ENCODE measurements at places on chromosomes 6 and 20.

DNA sequence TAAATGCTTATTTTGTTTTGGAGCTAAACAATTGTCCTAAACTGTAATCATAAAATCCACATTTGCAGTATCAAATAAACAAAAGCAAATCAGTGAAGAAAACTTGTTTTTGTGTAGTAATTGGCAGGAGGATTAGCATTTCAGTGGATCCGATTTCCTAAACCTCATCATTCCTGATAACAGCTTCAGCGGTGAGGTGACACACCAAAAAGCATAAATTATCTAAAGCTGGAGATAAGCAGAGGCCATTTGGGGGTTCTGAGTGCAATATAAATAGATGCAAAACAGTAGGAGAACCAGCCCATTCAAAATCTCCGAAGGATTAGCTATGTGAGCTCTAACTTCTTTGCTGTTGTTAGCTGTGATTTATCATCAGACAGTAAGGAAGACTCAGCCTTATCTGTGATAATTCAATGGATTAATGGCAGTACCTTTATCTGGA is 235.8 kb downstream of the EPHA7 start:
- DNase-seq: no peak

DNA sequence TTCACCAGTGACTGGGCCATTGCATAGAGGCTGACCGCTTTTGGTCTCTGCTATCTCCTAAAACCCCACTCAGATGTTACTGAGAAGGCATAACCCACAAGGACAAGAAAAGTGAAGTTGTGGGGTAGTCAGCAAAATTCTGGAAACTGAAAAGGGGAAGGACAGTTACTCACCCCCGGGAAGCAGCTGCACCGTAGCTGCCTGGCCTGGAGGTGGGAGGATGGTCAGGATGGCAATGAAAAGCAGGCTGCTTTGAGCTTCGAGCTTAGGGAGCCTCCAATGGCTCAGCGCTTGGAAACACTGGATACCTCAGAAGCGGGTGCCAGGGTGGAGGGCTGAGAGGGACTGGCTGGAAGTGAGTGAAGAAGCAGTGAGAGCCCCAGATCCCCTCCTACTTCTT is 56.0 kb downstream of the KCNK5 start:
- DNase-seq: peak; percentile 88

GRCh38 chr6:43669050-43669921 is 18.3 kb downstream of the MRPS18A start:
- peak; percentile 39 for DNase-seq

- DNase-seq: no peak
These were observed 8.1 kb upstream of the HSP90AB1 start for GRCh38 chr6:44238687-44239350.

DNA sequence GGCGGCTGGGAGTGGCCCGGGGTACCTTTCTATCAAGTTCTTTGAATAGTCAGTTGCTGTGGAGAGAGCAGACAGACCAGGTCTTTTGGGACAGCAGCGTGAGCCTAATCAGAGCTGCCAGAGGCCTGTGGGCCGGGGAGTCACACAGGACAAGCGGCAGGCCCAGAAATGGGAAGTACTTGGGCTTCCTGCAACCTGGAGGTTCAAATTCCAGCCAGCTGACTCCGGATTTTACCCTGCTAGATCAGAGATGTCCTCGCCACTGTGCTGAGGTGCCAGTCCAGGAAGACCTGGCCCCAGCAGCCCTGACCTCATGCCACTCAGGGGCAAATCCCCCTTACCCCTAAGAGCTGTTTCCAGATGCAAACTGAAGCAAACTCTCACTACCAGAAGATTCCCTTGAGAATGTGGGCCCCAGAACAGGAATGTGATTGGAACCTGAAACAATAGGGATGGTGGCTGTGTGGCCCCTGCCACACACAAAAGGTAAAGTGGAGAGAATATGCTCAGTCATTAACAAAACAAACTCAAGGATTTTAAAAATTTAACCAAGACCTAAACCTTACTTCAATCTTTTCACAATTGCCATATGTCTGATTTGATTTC is 9.7 kb downstream of the BEND3 start:
- DNase-seq: peak; percentile 35

- no peak for DNase-seq
These were observed 189.4 kb upstream of the ARID1B start for GRCh38 chr6:156587751-156588301.

- DNase-seq: no peak
These were observed 241.6 kb upstream of the SUPT3H start for GRCh38 chr6:45619211-45619760.

DNA sequence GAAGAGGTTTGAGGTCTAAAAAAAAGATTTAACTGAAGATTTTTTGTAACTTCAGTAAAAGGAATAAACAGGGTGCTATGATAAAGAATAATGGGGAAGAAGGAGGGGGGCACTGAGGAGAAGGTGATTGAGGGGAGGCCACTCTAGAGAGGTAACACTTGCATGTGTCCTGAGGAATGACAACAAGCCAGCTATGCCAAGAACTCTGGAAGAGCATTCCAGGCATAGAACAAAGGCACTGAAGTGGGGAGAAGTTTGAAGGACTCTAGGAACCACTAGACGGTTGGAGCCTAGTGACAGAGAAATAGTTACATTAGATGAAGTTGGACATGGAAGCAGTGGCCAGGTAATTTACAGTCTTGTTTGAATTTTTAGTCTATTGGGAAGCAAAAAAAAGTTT is 10.8 kb upstream of the SF3B5 start:
- no peak for DNase-seq

GRCh38 chr6:98635191-98635590 is 199.2 kb upstream of the POU3F2 start:
- no peak for DNase-seq

DNA sequence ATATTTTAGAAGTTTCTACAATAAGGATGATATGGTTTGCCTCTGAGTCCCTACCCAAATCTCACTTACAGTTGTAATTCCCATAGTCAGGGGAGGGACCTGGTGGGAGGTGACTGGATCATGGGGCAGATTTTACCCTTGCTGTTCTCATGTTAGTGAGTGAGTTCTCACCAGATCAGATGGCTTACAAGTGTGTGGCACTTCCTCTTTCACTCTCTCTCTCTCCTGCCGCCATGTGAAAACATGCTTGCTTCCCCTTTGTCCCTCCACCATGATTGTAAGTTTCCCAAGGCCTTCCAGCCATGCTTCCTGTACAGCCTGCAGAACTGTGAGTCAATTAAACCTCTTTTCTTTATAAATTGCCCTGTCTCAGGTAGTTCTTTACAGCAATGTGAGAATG is 527.5 kb upstream of the ID4 start:
- DNase-seq: no peak

GRCh38 chr6:16086965-16087364 is 41.9 kb upstream of the MYLIP start:
- no peak for DNase-seq

- peak; percentile 33 for DNase-seq
These were observed at the start of gene PACSIN1 for GRCh38 chr6:34465531-34466241. Gene PACSIN1 (plus strand): TSS chr6:34466076. CDS start chr6:34526306, 60,230 bp downstream.

DNA sequence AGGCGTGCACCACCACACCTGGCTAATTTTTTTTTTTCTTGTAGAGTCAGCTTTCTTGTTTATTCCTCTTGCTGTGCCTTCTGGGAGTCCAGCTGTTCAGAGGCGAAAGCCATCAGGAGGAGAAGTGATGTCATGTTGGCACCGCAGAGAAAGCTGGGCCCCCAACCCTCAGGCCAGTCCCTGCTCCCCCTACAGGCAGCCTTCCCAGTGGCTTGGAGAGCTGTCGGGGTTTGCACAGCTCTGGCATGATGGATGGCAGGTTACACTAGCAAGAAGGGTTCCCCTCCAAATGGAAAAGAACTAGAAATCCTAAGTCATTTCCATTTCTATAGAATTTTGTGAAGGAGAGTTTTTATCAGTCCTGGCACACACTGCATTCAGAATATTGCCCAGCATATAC is 72.6 kb downstream of the C6orf52 start:
- no peak for DNase-seq

- DNase-seq: no peak
These were observed 131.2 kb upstream of the RIN2 start for GRCh38 chr20:19626896-19627295.

DNA sequence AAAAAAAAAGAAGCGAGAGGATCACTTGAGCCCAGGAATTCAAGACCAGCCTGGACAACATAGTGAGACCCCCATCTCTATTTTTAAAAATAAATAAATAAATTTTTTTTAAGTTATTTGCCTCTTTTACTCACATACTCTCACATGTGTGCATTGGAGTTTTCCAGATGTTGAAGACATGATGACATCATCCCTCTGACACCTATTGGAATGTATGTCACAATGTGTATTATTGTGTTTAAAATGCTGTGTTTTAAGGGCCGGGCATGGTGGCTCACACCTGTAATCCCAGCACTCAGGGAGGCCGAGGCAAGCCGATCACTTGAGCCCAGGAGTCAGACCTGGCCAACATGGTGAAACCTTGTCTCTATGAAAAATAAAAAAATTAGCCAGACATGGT is 17.8 kb upstream of the BTN1A1 start:
- no peak for DNase-seq

- DNase-seq: no peak
These were observed 61.5 kb upstream of the VSTM2L start for GRCh38 chr20:37841389-37841788.

GRCh38 chr20:6959900-6960312 is 192.4 kb downstream of the BMP2 start:
- peak; percentile 2 for DNase-seq

DNA sequence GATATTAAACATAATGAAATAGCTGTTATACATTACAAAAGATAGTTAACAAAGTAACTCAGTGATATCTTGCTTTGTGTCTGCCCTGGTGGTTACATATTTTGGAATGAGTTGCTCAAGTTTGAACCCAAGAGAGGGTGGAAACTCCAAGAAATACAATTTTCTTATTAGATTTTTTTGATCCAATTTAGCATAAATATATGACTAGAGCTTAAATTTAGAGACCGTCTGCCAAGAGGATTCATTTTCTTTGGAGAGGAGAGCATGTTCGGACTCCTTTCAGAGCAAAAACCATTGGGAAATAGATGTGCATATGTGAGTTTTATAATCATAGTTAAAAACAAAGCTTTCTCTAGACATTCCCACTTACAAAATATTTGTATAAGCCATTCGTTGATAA is 353.4 kb downstream of the EPM2A start:
- DNase-seq: no peak

GRCh38 chr6:148375401-148375800 is 32.8 kb downstream of the SASH1 start:
- peak; percentile 58 for DNase-seq

DNA sequence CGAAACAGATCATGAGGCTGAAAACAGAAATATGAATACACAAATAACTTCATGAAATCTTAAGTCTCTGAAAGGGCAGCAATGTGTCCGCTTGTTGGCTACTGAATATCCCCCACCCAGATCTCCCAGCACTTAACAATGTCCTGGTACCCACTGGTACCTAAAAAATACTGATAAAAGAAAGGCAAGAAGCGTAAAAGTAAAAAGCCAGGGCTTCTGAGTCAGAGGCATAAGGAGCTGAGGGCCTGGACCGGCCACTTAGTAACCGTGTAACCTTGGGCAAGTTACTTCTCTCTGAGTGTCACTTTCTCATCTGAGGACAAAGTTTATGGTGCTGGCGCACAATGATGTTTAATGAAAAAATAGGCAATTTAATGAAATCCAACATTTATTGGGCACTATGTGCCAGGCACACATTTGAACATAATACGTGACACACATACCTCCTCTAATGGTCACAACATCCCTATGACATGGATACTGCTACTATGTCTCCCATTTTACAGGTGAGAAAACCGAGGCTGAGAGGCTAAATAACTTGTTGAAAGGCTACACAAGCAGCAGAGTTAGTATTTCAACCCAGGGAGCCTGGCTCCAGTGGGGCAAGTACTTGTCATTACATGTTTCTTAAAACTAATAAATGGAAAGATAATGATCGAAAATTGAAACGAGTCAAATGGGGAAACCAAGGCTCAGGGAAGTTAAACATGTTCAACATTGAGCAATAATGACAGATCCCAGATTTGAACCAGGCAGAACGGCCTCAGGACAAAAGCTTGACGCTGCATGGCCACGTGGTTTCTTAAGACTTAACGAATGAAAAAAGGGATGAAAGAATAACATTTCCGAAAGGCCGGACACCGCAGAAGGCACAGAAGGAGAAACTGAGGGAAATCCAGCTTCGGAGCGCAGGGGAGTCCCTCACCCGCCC is 828 bp downstream of the TP53RK start:
- peak; percentile 30 for DNase-seq

- DNase-seq: peak; percentile 86
These were observed 250.1 kb downstream of the ATXN1 start for GRCh38 chr6:16511040-16511660.

DNA sequence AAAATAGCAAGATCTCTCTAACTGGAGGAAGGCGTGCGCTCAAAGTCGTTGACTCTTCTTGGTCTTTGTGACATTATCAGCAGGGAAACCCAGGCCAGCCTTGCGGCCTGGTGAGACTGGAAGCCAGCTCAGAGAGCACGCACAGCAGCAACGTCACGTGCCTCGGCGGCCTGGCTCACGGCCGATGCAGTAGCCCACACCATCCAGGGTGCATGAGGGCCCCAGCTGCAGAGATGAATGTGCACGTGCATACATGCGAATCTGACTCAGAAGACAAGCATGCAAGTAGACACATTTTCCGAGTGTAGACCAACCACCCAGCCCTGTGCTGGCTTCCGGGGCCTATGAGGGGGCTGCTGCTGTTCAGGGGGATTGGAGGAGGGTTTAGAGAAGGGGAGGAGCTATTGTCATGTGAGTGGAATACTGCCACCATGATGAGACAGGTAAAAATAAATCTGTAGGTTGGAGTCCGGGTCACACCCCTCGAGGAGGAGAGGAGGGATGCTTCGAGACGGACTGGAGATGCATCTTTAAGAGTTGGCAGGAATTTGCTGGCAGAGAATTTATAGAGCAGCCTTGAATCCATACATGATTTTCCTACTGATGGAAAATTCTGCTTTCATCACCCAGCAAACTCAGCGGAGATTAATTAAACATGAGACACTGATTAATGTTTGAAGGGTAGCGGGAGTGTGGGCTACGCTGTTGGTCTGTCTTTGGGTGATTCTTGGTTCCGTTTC is 388.2 kb downstream of the CDH4 start:
- no peak for DNase-seq

DNA sequence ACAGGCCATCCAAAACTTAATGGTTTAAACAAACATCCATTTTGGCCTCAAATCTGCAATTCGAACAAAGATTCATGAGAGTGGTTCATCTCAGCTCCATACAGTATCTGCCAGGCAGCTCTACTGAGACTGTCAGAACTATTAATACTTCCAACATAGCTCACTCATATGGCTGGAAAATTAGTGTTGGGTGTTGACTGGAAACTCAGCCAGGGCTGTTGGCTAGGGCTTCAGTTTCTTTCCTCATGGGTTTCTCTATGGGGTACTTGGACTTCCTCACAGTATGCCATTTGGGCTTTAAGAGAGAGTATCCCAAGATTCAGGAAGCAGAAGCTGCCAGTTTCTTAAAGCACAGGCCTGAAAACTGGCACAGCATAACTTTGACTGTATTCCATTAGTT is 240.3 kb downstream of the TPBG start:
- no peak for DNase-seq

DNA sequence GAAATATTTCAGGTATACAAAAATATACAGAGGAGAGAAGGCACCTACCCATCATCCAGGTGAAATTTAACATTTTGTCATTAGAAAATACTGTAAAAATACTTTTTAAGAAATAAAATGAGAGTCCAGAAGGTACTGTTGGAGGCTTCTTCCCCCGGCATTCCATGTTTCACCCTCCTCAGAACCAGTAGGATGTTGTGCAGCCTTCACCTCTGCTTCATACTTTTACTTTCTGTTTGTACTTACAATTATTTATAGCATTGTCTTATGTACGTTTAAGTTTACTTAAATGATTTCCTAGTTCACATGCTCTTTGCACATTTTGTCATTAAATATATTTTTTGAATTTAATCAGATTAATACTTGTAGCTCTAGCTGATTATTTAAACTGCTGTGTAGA is 30.9 kb downstream of the TMEM200A start:
- no peak for DNase-seq

GRCh38 chr6:10580570-10580969 is 59.4 kb downstream of the GCNT2 start:
- DNase-seq: no peak

Data from suppressor macrophage treated with lipopolysaccharide for 1 hour (primary cell).